ENCODE measurements at places on chromosomes 3 and 15.

DNA sequence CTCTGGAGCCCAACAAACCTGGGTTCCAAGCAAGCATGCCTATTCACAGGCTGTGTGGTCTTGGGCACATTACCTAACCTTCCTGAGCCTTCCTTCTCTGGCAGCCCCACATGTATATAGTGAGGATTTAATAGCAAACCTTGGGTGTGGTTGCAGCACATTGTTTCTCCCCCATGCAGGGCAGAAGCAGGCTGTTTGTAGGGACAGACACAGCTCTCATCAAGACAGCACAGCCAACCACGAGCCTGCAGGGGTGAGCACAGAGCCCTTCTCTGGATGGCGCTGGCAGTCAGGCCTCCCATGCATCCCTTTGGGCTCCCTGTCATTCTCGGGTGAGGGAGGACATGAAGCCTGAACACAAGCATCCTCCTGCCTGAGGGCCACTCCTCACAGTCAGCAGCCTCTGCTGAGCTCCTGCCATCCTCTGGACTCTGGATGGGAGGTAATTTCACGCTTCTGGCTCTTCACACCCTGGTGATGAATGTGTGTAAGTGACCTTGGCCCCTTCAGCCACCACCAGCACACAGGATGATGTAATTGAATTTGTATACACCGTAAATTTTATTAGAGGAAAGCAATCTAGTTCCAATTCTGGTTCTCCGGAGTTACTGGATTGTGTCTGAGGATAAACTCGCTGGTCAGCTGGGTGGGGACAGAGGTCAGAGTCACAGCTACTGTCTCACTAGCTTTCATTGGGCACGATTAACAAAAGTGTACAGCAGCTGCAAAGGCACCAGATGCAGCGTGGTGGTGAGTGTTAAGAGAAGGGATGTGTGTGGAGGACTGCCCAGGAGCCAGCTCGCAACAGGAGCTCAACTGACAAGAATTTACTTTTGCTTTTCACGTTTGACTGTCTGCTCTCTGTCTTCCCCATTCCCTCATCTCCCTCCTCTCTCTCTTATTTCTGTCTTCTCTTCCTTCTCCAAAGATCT, 118.1 kb downstream of the CLSTN2 start:
- DNase-seq: no peak

- DNase-seq: no peak
These were observed 39.1 kb downstream of the SEMA5B start for GRCh38 chr3:122988508-122988907.

GRCh38 chr3:147119989-147120388, 286.4 kb downstream of the ZIC4 start:
- no peak for DNase-seq

DNA sequence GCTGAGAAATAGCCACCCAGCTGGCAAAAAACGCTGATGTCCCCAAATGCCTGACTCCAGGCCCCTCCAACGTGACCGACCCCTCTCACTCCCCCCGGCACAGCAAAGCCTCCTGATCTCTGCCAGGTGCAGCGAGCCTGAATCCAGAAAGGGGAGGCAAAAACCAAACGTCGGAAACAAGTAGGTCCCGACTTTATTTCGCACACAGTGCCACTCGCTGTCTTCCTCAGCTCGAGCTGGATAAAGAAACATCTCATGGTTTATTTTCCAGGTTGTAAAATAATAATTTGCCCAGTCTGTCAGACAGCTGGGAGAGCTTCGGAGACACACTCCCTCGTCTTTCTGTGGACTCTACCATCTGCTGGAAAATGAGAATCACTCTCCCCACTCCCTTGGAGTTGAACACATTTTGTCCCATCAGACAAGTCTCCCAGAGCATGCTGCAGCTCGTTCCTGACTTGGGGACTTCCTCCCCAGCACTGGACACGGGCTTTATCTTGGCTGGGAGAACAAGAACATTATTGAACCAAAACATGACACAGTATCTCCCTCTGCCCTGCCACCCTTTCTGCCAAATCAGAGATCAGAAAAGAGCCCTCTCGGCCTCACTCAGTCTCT, 142.8 kb downstream of the NUP210 start:
- DNase-seq: no peak

DNA sequence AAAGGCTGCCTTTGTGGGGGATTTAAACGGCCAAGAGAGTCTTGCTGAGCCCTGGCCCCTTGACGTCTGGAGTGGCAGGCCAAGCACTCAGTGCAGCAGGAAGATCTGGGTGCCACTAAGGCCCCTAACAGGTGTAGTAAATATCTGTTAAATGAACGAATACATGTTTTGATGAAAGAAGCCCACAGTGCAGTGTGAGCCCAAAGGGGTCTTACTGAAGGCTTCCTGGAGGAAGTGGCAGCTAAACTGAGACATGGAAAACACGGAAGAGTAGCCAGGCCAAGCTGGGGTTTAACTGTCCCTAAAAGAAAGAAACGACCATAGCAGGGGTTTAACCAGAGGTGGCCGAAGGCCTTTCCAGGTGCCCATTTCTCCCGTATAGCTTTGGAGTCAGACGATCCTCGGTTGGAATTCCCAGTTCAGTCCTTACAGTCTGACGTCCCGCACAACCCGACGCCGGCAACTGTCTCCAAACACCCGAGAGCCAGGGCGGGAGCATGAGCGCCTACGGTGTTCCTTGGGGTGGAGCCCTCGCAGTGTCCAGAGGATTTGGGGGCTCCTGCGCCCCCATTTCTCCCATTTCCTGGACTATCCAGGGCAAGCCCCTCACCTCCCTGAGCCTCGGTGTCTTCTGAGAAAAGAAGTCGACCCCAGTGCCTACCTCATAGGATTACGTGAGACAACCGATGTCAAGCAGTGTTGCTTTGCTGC, 910 bp upstream of the ABHD6 start:
- no peak for DNase-seq

DNA sequence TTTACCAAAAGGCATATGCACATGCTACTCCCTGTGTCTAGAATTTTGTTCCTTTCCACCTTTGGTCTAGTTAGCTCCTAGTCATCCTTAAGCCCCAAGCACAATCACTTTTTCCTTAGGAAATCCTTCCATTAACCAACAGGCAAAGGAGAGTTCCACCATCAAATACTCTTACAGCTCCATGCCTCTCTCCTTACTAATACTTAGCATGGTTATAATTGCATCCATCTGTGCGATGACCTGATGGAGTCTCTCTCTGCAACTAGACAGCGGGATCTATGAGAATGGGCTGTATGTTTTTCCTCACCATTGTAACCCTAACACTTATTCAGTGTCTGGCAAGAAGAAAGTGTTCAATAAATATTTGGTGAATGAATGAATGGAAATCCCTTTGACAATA, 69.3 kb upstream of the SMAD3 start:
- DNase-seq: no peak

DNA sequence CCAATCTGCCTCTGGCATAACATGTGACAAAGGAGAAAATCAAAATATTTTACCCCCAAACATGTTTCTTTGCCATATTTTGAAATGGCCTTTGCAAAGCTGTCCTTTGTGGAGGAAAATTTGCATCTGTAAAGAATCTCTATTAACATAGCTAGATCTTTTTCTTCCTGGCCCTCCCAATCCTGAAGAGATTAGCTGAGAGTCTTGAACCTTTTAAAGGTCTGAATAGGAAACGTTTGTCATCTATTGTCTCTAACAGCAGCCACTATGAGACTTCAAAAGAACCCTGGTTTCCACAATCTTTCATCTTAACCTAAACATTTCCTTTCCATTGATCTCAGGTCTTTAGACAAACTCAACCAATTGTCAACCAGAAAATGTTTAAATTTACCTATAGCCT, 520.9 kb upstream of the TGFBR2 start:
- DNase-seq: no peak

DNA sequence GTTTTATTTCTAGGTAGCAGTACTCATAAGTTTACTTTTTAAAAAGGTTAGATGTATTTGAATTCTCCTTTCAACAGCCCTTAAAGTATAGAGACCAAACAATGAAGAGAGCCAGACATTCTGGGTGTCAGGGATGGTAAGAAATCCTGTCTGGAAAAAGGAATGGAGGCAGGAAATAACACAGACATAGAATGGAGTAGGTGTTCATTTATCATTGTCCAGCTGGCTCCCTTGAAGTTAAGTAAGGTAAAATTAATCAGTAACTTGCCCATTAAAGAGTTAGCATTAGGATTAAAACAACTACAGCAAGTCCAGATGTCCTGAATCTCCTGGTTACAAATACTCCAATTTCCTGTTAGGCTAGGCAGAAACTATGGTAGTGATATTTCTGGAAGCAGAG, 13.5 kb upstream of the SUCNR1 start:
- DNase-seq: no peak

DNA sequence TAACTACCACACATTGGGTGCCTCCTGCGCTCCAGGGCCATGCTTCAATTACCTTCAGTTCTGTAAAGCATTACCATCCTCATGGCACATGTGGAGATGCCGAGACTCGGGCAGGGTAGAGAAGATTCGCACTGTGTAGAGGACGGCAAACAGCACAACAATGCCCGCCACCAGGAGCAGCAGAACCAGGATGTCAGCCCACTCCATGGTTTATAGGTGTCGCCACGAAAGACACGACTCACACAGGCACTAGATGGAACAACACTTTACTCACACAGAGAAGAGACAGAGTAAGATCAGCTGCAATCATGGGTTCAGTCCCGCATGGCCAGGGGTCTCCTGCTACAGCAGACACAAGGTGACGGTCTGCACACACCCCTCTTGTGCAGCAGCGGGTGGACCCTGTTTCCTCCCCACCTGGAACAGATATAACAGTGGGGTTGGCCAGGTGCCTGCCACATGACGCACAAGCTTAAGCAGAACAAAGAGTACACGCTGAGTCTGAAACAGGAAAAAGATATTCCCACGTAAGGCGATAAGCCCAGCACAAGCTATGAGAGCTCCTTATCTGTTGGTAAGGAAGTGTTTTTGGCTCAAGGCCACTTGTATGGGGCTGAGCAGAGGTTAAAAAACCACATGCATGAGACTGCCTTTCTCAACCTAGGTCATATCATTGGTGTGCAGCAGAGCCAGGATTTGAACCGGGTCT, 2.5 kb upstream of the TBC1D21 start:
- no peak for DNase-seq

- no peak for DNase-seq
These were observed 116.4 kb downstream of the PDCD6IP start for GRCh38 chr3:33914731-33915379.

GRCh38 chr3:42503957-42504333, 1.5 kb downstream of the VIPR1 start:
- DNase-seq: no peak

GRCh38 chr3:46539443-46540005, 26.6 kb downstream of the LRRC2 start:
- DNase-seq: no peak

DNA sequence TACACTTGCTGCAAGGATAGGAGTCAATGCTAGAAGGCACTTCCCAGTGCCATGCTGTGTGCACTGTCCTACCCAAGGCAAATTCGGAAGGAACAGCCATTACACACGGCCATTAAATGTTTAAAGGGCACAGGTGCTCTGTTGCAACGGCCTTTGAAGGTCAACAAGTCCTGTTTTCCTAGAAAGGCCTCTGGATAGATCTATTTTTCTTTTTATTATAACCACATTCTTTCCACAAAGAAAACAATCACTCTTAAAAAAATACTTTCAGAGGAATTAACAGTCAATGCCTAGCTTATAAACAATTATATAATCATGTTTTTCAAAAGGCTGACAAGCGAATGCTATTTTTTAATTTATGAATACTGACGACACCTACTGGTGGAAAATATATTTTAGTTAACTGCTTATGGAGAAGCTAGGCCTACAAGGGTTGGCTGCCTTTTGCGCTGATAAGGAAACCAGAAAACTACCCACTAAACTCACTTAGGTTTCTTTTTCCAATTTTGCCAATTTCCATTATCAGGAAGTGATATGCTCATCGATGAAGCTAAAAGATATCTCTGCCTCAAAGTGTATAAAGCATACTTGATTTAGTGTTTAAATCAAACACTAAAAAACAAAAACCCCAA, 2.4 kb downstream of the ARHGEF3 start:
- DNase-seq: no peak

- DNase-seq: peak; percentile 28
These were observed 284.1 kb upstream of the NR2E3 start for GRCh38 chr15:71526060-71526820.

DNA sequence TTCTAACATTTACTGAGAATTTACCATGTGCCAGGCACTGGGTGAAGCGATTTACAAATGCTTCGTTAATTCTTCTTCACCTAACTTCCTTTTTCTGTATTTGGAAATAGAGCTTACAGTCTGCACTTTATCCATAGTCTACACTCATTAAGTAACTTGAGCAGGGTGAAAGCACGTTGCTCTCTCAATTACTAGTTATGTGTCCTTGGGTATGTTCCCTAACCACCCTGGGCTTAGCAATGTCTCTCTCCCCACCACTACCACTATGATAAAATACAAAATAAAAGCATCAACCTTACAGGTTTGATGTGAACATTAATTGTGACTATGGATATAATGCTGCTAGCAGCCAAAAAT, 172.9 kb upstream of the SLC2A2 start:
- no peak for DNase-seq

- DNase-seq: peak; percentile 1
These were observed 366.8 kb upstream of the GBE1 start for GRCh38 chr3:82128271-82128670.

DNA sequence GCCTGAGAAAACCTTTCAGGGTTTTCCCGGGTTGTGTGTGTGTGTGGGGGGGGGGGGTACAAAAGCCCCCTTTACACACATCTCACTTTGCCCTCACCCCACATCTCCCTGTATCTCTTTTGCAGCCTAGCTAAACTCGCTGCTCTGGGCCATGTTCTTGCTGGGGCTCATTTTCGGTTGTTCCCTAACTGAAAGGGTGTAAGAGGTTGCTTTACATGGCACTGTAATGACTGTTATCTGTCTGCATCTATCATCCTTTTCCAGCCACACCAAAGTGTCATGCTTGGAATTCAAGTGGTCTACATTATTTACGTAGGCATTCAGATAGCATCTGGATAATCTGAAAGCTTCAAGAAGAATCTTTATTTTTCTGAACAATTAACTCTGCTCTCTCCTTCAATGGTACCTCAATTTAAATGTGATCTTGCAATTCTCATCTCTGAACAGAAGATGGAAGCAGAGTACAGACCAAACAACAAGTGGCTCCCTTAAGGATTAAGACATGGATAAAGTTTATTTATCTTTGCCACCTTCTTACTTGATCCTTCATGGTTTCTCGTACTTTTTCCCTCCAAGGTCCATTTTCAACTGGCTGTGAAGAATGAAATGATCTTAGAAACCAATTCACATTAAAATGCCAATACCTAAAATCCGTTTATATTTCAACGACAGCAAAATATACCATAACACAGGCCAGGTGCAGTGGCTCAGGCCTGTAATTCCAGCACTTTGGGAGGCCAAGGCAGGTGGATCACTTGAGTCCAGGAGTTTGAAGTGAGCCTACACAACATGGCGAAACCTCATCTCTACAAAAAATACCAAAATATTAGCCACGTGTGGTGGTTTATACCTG, 34.9 kb downstream of the DCLK3 start:
- peak; percentile 32 for DNase-seq

DNA sequence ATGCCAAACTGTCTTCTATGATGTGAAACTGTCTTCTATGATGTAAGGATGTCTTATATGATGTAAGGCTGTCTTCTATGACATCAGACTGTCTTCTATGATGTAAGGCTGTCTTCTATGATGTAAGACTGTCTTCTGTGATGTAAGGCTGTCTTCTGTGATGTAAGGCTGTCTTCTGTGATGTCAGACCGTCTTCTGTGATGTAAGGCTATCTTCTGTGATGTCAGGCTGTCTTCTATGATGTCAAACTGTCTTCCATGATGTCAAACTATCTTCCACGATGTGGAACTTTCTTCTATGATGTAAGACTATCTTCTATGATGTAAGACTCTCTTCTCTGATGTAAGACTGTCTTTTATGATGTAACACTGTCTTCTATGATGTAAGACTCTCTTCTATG, 27.9 kb downstream of the MGLL start:
- DNase-seq: no peak

GRCh38 chr3:112486811-112487505, 12.3 kb downstream of the BTLA start:
- no peak for DNase-seq

Data from GM04504 (cell line).